ENCODE measurements at places on chromosomes 4 and X.

DNA sequence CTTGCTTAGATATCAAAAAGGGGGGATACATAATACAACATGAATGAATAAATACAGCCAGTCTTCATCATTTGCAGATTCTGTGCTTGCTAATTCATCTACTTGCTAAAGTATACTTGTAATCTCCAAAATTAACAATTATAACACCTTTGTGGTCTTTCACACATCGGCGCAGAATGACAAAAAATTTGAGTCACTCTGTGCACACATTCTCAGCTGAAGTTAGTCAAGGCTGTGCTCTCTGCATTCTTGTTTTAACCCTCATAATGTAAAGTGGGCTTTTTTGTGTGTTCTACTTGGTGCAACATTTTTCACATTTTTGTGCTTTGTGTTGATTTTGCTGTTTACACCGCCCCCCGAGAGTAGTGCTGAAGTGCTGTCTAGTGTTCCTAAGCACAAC, 65.8 kb upstream of the GPRIN3 start:
- no peak for DNase-seq

DNA sequence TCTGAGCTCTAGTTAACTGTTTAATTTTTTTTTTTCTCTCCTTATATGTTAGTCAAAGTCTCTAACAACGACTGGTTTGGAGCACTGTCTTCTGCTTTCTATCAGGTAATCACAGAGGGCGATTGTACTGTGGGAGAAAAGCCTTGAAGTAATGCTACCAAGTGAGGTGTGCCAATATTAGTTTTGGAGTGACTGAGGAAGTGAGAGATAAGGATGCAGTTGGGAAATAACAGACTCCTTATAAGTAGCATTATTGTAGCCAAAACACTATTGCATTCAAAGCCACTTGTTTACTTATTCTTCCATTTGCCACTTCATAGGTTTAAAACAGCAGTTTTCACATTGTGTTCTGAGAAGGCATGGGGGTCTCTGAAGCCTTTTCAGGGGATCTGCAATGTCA, 79.1 kb upstream of the SLC6A14 start:
- no peak for DNase-seq

- DNase-seq: no peak
Measured at GRCh38 chr4:41549478-41549877, 11.5 kb downstream of the LIMCH1 start.

- no peak for DNase-seq
Measured at GRCh38 chr4:2132438-2132837, 73.3 kb downstream of the NAT8L start.

DNA sequence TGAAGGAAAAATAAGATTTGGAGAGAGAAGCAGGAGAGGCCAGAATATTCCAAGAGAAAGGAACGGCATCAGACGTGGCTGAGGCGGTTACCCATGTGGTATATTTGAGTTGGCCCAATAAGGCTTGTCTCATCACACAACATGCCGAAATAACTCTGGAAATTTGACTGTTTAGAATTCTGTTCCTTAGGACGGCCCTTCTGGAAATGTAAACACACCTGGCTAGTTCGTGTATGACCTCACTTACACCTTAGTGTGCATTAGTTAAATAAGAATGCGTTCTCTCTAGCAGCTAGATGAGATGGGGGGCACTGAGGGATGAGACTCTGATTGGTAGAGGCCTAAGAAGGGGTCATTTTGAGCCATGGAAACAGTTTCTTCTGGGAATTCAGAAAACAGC, 33.2 kb upstream of the PLAC1 start:
- no peak for DNase-seq

DNA sequence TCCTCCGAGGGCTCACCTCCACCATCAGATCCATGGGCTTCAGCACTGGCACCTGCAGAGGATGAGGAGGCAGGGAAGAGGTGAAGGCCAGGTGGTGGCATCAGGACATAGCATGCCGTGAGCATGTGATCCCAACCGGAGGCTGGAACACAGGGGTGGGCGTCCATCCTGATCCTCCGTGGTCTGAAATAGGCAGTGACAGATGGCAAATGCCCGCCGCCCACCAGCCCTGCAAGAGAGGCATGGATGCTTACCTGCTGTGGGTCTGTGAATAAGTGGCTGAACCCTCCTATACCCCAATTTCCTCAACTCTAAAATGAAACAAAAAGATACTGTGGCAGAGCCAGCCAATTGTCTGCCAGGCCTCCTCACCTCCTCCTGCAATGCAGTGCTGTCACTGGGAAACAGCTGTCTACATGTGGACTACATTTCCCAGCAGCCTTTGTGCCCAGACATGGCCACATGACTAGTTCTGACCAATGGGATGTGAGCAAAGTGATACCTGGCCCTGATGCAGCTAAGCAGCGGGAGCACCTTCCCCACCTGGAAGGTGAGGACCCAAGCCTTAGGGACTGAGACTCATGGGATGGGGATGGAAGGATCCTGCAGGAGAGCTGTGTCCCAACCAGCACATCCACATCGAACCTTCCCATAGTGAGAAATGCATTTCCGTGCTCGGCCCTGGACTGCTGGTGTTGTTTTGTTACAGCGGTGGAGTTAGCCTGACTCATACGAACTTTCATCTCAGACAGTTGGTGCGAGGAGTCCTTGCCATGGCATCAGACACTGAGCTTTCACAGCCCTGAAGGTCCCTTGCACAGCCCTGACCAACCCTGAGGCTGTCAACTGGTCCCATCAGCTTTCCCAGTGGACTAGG, 99.5 kb downstream of the PPP2R2C start:
- DNase-seq: no peak

- no peak for DNase-seq
Measured at GRCh38 chr4:73856518-73856917, 3.4 kb downstream of the PF4V1 start.
